ENCODE measurements at places on chromosomes 3 and 15.

GRCh38 chr15:100021653-100022052 is 288.4 kb upstream of the LYSMD4 start:
- DNase-seq: no peak

DNA sequence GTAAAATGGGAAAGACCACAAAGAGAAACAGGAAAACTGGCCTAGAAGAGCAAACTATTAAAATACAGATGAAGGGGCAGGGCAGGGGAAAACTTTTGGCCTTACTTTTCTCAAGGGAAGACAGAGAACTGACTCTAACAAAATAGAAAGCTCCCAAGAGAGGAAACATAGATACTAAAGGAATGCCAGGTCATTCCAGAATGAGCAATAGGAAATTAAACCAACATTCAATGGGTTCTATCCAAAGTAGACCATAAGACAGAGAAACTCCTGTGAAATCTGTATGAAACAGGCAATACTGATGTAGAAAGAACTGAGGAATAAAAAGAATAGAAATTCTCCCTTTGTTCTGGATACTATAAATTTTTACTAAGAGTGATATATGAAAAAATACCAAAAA is 491.8 kb downstream of the MECOM start:
- no peak for DNase-seq

- no peak for DNase-seq
Observed at GRCh38 chr3:189513281-189514117, 117.7 kb upstream of the TP63 start.

DNA sequence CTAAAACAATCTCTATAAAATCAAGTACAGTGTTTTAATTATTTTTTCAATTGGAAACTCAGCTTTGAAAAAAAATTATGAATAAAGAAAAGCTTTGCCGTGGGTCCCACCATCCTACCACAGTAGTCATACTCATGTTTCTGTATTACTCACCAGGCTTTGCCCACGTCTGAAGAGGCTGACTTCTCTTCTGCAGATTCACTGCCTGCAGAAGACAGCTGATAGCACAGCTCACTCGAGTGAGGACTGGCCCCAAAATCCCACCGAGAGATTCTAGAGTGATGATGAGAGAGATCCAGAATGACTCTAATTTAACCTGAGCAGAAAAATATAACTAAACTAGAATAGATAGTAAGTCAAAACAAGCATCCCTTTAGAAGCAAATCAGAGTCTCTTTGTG is 11.9 kb downstream of the C2CD4B start:
- DNase-seq: no peak

GRCh38 chr15:42371096-42371495 is 11.8 kb downstream of the CAPN3 start:
- DNase-seq: peak; percentile 9

Data from RPMI8226 (cell line).